Caco-2 (cell line): ENCODE measurements at places on chromosomes 16 and 17.

- no peaks in the 10 kb centered on the region for H3K27me3 ChIP-seq
- H3K36me3 ChIP-seq: no peaks in the 10 kb centered on the region
- H3K4me1 ChIP-seq: no peaks in the 10 kb centered on the region
- DNase-seq: no peak
Observed at GRCh38 chr16:11088831-11089230, 144.5 kb downstream of the CLEC16A start.

GRCh38 chr17:40347319-40348135, 17.0 kb downstream of the GJD3 start:
- H3K36me3 ChIP-seq: peaks cover 5% of the 10 kb centered on the region; the same call in 1 of the 2 replicates
- peaks cover 38% of the 10 kb centered on the region for H3K4me1 ChIP-seq
- peak overlapping the region; percentile 25 for H3K27ac ChIP-seq
- DNase-seq: no peak

DNA sequence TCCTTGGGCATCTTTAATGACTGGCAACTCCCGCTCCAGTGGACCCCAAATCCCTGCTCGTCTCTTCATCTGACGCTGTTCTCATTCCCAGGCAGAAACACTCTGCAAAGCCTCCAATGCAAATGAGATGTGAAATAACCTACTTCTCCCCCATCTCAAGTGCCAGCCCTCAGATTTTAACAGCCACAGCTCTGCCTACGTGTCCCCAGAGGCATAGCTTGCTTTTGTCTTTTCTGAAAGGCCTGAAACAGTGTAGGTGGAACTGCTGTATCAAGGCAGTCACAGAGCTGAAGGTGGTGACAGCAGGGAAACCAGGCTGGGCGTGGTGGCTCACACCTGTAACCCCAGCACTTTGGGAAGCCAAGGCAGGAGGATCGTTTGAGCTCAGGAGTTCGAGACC, 14.7 kb downstream of the RPH3AL start:
- no peaks in the 10 kb centered on the region for H3K36me3 ChIP-seq
- H3K27me3 ChIP-seq: no peaks in the 10 kb centered on the region
- H3K27ac ChIP-seq: no peak overlapping the region
- DNase-seq: no peak

DNA sequence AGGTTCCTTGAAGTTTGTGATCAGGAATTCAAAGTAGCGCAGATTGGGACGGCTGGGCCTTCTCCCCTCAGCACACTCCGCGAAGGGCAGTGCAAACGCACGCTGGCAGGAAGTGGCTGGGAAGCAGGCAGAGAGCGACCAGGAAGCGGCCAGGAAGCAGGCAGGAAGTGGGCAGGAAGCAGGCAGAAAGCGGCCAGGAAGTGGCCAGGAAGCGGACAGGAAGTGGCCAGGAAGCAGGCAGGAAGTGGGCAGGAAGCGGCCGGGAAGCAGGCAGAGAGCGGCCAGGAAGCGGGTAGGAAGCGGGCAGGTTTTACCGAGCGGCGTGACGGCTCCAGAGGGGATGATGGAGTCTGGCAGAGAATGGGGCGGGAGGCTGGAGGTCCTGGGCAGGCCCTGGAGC, 3.2 kb downstream of the DPEP1 start:
- H3K36me3 ChIP-seq: no peaks in the 10 kb centered on the region
- H3K4me3 ChIP-seq: no peak overlapping the region
- H3K4me1 ChIP-seq: peaks cover 18% of the 10 kb centered on the region
- DNase-seq: no peak

- DNase-seq: no peak
- peak overlapping the region; percentile 43 for H3K4me3 ChIP-seq
- no peaks in the 10 kb centered on the region for H3K27me3 ChIP-seq
- H3K27ac ChIP-seq: no peak overlapping the region
- H3K4me1 ChIP-seq: 0 out of 2 replicates have a peak, but pooled peaks cover 4% of the 10 kb centered on the region
- H3K36me3 ChIP-seq: no peaks in the 10 kb centered on the region
Observed at GRCh38 chr17:62652251-62653001, 25.0 kb downstream of the MRC2 start.

GRCh38 chr17:40095351-40095943, 4.9 kb downstream of the NR1D1 start:
- peaks cover 22% of the 10 kb centered on the region for H3K4me1 ChIP-seq
- H3K36me3 ChIP-seq: peaks cover 3% of the 10 kb centered on the region; the same call in 1 of the 2 replicates
- no peak overlapping the region for H3K27ac ChIP-seq
- H3K4me3 ChIP-seq: no peak overlapping the region
- no peak for DNase-seq

DNA sequence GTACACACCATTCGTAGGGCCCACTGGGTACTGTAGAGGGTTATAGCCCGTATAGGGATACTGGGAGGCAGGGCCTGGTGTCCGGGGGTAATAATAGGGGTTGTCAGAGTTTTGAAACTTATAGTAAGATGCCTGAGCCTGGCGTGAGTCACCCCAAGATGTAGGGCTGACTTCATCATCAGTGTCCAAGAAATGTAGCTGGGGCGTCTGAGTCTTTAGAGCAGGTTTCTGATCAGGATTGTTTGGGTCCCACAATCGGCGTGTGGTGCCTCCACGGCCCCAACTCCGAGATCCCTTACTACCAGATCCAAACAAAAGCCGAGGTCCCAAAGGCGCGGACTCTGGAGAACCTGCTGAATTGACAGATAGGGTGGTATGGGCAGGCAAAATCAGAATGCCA, 4.4 kb downstream of the SMG6 start:
- H3K4me3 ChIP-seq: no peak overlapping the region
- no peaks in the 10 kb centered on the region for H3K27me3 ChIP-seq
- peaks cover 3% of the 10 kb centered on the region for H3K36me3 ChIP-seq
- no peak for DNase-seq

GRCh38 chr17:48163809-48164208, 56.2 kb downstream of the SNX11 start:
- H3K4me3 ChIP-seq: no peak overlapping the region
- H3K27ac ChIP-seq: no peak overlapping the region
- H3K4me1 ChIP-seq: peaks cover 44% of the 10 kb centered on the region
- no peaks in the 10 kb centered on the region for H3K27me3 ChIP-seq
- H3K36me3 ChIP-seq: no peaks in the 10 kb centered on the region

- DNase-seq: no peak
- H3K4me1 ChIP-seq: peaks cover 22% of the 10 kb centered on the region
- peak overlapping the region; percentile 89 for H3K4me3 ChIP-seq
- H3K27me3 ChIP-seq: no peaks in the 10 kb centered on the region
- peak overlapping the region; percentile 82 for H3K27ac ChIP-seq
Observed at GRCh38 chr16:11586378-11586855, 302 bp downstream of the LITAF start.

DNA sequence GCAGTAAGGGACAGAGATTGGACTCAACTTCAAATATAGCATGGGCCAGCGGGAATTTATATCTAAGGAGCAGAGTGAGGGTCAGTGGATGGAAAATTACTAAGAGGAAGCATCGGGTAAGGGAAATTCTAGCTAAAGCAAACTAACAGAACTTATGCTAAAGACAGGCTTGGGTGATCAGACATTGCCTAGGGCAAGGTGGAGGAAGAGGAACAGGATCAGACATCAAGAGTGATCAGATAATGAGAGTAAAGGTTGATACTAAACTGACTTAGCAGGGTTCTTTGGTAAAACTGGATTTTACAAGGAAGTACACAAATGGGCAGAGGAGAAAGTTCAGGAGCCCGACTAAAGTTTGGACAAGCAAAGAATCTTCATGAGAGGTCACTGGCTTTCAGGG, 86.3 kb upstream of the TOM1L1 start:
- no peaks in the 10 kb centered on the region for H3K27me3 ChIP-seq
- H3K27ac ChIP-seq: no peak overlapping the region
- H3K4me3 ChIP-seq: no peak overlapping the region
- no peaks in the 10 kb centered on the region for H3K36me3 ChIP-seq

DNA sequence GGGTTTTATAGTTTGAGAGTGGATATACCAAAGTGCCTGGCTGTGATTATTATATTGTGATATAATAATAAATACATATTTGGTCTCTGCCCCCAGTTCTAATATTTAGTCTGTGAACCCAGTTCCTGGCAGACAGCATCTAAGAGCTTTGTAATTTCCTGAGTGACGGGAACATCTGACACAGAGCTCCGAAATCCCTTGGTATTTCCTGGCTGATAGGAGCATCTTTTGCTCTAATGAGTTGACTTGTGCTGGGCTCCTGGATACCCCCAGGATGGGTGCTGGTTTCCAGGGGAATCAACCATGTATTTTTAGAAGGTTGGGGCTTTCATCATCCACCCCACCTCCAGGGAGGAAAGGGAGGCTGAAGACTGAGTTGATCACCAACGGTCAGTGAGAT, 187.3 kb downstream of the CDH13 start:
- H3K36me3 ChIP-seq: no peaks in the 10 kb centered on the region
- H3K4me3 ChIP-seq: no peak overlapping the region
- no peaks in the 10 kb centered on the region; the same call in 1 of the 2 replicates for H3K27me3 ChIP-seq
